Heart left ventricle (tissue), 16 donors: ENCODE measurements at places on chromosomes 2 and 18.

GRCh38 chr18:62446511-62446910 lies 76.3 kb upstream of the ZCCHC2 start:
- DNase-seq: no peak

- DNase-seq: no peak
Measured at GRCh38 chr2:152740743-152741328, 22.4 kb downstream of the ARL6IP6 start.

DNA sequence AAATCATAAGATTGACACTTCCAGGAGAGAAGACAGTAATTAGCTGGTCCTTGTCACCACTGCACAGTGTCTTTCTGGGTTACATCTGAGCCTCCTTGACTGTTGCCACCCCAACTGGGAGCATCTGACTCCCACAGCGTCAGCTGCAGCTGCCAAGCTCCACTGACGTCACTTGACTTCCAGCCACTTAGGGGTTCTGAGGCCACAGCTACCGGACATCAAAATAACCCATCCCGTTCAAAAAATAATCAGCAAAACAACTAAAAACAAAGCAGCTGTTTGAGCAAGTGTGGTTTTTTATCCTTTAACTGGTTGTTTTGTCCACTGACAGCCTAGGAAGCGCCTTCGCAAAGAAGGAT lies 206.5 kb upstream of the AGAP1 start:
- no peak for DNase-seq

DNA sequence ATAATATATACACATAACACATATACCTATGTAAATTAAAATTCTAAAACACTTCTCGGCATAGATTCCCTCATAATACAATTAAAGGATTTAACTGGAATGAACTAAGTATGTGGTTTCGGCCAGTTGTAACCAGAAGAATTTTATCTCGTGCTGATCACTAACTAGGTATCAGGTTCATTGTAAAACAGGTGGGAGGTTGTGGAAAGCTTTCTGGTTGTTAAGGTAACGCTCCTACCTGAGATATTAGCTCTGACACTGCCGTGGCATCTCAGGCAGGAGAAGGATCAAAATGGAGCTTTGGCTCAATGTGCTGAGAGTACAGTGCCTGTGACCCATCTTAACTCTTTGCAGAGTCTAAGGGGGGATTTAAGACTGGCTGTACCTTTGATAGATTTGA lies 42.5 kb downstream of the SLC9A2 start:
- no peak for DNase-seq

GRCh38 chr18:61972389-61973264 lies 79.8 kb upstream of the RNF152 start:
- DNase-seq: no peak

DNA sequence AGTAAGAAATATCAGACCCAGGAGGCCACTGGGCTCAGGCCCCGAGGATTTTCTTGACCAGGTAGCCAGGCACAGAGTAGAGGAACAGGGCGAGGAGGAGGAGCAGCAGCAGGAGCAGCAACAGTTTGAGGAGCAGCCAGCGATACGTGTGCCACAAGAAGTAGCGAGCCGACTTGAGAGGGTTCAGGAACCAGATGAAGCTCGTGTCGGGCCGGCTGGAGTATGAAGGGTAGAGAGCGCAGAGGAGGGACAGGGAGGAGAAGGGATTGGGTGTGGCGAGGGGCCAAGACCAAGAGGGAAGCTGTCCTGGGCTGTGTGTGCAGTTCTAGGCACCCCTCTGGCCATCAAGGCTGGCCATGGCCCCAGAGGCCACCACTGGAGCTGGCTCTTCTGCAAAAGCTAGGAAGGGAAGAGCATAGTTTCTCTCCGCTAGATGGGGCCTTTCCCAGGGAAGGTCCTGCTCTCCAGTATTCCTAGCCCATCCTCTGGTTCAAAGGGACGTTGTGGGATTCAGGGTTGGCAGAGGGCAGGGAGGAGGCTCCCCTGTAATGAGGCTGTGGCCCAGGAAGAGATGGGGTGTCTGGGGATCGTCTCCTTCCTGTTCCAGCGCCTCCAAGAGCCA lies 17.8 kb downstream of the OTOF start:
- DNase-seq: no peak
